Stimulated activated CD8-positive, alpha-beta memory T cell treated with anti-CD3 and anti-CD28 coated beads, Interleukin-7, amount 100 ng/mL, for 1 hour (primary cell): ENCODE measurements at places on chromosomes 7 and 10.

GRCh38 chr7:104207348-104207730 lies 474 bp downstream of the ORC5 start:
- no peak for DNase-seq

DNA sequence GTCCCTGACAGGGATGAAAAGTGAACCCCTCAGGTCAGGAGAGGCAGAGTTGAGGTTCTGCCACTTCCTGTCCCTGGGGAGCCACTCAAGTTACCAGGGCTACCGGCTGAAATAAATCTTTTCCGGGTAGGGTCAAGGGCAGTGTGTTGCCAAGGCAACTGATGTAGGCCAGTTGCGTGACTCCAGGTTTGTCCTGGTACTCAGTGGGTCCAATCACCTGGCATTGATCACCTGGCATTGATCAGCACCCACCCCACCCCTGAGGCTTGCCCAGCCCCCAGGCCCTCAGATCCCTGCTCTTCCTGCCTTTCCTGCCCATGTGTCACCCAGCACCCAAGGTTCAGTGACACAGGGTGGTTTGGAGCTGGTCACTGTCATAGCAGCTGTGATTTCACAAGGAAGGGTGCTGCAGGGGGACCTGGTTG lies 5.9 kb downstream of the SAP25 start:
- no peak for DNase-seq

GRCh38 chr10:118045837-118046394 lies 825 bp downstream of the RAB11FIP2 start:
- peak; percentile 2 for DNase-seq

DNA sequence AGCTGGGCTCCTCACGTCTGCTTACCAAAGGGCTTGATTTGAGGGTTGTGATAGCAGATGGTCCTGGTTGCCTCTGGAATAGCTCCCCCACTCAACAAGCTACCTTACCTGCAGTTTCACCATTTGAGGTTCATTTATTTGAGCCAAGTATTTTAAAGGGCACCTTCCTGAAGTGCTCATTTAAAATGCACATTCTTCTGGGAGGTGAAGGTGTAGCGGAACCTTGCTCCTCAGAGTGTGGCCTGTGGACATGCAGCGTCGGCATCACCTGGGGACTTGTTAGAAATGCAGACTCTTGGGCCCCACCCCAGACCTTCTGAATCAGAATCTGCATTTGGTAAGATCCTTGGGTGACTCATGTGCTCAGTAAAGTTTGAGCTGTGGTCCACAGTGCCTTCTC lies 2.3 kb downstream of the CDH23 start:
- no peak for DNase-seq

GRCh38 chr10:18140957-18141845 lies 977 bp downstream of the CACNB2 start:
- no peak for DNase-seq

DNA sequence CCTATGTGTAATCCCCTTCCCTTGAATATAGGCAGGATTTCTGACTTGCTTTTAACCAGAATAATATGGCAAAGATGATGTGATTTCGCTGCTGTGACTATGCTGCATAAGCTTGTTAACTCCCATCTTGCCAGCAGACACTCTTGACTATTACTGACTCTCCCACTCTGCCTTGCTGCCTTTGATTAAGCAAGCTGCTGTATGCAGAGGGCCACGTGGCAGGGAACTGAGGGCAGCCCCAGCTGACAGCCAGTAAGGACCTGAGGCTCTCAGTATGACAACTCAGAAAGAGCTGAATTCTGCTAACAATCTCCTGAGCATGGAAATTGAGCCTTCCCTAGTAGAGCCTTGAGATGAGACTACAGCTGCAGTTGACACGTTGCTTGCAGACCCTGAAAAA lies 279.4 kb upstream of the CACNA2D1 start:
- DNase-seq, result no peak
